ENCODE measurements at places on chromosomes 6 and 20.

- DNase-seq: no peak
Measured at GRCh38 chr20:35002426-35003210, 47.0 kb downstream of the MYH7B start.

- DNase-seq: no peak
Measured at GRCh38 chr6:4017834-4018170, 61.1 kb downstream of the FAM217A start.

DNA sequence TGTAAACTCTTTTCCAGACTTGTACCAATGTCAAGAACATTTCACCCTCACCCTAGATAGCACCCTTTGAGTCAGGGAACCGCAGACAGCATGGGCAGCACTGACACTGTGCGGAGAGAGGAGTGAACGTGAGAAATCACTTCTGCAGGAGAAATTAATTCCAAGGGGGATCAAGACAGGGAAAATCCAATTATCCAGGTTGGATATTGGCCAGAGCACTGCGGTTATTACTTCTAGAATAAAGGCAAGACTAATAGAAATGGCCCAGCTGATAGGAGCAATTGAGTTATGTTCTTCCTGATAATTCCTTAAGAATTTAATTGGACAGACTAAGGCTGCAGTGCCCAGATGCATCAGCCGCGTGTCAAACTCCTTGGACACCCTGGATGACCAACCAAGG is 179.6 kb downstream of the SMOC2 start:
- no peak for DNase-seq

DNA sequence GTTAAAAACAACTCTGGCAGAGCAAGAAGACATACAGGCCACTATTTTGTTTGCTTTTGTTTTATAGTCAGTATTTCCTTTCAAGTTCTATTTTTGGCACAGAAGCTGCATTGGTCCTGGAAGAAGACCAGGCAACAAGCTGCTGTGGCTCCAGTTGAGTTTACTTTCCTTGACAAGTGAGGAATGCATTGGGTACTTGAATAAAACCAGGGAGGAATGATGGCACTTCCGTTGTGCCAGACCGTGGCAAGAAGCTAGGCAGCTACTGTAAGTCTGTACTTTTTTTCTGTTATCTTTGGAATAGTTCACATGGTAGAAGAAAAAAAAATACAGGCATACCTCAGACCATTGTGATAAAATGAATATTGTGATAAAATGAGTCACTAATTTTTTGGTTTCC is 66.3 kb downstream of the NCOA3 start:
- no peak for DNase-seq

GRCh38 chr6:51675922-51676275 is 411.5 kb downstream of the PKHD1 start:
- no peak for DNase-seq

- peak; percentile 43 for DNase-seq
Measured at GRCh38 chr20:36149469-36149868, 5.1 kb upstream of the EPB41L1 start.

GRCh38 chr20:25485872-25486271 is 78.4 kb downstream of the GINS1 start:
- DNase-seq: no peak

DNA sequence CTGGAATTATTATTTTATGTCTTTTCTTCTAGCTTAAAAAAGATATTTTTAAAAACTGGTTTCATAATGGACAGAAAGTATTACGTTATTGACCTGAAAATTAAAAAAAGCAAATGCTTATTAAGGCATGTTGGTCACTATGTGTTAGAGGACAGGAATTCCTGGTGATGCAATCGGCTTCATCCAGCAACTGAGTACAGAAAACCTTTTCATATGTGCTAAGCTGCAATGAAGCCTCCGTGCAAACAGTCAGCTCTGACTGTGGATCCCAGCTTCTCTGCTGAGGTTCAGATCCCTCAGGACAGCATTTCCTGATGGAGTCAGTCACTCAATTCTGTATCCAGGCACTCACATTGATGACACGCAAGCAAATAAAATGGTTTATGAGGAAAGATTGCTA is 22.7 kb upstream of the BMP2 start:
- DNase-seq: no peak

DNA sequence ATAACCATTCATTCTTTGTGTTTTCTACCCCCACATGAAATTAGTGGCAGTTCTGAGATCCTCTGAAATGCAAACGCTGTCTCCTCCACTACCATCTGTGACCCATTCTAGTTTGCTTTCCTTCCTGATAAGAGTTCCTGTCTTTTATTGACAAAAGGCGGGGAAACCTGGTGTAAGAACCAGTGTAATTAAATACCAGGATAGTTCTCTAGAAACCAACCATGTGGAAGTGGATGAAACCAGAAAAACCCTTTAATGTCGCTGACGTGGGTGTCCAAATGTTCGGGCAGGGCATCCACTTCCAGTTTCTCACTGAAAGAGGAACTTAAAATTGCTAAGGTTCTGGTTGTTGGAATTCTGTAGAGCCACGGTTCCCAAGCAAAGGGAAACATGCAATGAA is 79.1 kb downstream of the TNFRSF21 start:
- DNase-seq: no peak

DNA sequence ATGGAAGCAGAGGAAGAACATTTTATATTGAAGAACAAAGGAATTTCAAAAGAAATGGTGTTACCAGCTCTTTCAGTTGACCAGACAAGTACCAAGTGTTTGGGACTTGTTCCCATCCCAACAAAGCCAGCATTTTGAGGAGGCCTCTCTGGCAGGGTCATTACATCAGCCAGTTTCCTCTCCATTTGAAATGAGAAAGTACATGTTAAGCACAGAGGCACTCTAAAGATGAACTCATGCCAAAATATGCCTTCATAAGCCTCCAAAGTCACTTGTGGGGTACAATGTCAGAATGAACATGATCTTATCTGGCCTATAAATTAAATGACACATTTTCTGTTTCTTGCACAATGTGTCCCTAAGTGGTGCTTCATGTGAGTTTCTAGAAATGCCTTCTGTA is 223.9 kb downstream of the PRL start:
- DNase-seq: peak; percentile 35

DNA sequence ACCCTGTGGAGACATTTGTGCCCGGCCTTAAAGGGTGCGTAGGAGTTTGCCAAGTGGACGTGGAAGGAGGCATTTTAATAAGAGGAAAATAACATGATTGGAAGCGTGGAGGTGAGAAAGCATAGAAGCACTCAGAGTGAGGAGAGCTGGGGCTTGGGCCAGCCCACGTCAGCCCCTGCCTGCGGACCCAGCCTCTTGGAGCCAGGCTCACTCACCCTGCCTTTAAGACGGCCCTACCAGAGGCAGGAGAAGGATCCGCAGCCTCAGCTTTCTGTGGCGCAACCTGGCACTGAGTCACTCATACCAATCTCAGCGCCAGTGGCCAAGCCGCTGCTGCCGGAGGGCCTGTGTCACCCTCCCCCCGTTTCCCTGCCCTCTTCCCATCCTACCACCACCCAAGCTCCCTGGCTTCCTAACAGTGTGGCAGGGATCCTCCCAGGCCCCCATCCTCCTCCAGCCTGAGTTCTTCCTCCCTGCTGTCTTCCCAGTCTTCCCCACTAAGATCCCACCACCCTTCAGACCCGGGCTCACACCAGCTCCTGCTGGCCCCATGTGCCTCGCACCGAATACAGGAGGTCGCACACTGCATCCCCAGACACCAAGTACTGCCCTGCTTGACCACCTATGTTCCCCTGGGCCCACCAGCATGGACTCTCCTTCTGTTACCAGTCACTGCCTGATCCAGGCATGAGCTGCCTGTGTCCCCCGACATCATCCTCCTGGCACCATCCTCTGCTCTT is 285.2 kb downstream of the UST start:
- DNase-seq: no peak

DNA sequence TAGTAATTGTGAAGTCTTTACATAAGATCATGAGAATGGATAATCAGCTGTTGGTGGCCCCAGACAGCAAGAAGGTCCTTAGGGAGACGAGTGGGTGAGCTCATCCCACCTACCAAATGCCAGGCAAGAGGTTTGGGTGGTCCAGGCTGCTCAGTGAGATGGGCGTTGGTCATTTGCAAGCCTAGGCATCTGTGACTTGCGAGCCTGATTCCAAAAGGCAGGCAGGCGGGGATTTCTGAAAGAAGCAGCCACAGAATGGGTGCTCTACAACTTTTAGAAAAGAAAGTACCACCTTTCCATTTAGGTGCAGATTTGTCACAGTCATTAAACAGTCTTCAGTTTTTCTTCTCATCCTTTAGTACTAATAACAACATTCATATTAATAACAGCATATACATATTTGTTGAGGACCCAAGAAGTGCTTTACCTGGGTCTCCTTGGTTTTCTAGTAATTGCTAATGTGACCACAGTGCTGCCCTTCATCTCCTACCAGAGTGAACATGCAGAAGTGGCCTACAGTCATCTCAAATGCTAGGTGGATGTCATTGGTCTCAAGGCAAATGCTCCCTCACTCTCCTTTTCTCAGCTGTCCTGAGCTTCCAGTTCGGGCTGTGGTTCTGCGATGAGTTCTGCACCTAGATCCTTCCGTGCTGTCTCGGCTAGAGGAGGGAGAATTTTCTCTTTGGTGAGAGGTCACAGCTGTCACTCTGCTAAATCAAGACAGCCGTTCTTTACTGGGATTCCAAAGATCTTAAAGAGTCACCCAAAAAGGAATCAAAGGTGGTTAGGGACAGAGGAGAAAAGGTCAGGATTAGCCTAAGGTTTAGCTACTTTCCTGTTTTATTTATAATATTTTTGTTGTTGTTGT is 2.7 kb downstream of the WRNIP1 start:
- no peak for DNase-seq

- DNase-seq: no peak
Measured at GRCh38 chr6:157539421-157539822, 158.4 kb downstream of the ZDHHC14 start.

DNA sequence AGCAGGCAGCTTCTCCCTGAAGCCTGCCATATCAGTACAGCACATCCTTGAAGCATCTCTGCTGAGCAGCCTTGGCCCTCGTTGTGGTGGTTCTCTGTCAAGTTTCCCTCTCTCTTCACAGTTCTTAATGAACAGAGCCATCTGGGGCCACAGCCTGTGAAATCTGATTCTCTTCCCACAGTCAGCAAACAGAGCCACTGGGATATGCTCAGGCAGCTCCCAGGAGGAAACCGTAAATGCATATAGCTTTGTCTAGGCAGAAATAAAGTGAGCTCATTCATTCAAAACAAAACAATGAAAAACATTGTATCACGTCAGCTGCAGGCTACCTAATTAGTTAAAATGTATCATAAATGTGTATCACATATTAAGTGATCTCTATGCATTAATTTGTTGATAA is 80.3 kb downstream of the TBC1D7 start:
- DNase-seq: no peak

DNA sequence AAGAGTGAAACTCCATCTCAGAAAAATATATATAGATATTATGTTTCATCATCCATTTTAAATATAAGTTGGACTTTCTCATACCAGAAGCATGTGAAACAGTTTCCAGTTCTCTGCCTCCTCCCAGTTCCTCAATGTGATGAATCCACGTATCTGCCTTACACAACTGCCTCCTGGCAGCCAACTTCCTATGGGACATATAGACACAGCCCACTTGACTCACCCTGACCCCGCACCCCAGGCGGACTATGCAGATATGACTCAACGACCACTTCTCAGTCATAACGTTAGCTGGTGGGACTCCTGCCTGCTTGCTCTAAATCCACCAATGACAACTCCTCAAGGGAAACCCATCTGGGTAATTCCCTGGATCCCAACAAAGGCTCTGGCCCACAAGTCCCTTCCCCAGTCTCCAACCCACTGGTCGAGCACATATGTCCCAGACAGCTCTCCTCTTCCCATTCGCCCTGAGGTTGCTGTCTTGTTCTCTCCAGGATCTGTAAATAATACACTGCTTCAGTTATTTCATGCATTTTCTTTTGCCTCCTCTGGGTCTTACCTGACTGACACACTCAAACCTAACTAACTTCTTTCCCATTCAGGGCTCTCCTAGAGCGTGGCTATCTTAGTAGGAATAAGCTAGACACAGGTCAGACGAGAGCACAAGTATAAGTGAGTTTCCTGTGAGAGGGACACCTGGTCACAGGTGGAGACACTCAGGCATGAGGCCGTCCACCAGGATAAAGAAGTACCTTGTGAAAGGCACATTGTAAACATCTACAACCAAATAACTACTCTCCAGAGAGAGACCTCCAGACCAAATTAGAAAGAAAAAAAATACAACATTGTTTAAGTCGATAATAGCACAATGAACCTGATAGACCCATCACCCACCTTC is 548.5 kb downstream of the CD83 start:
- DNase-seq: no peak

- no peak for DNase-seq
Measured at GRCh38 chr20:62282877-62283503, 19.8 kb upstream of the ADRM1 start.

GRCh38 chr6:170245475-170245992 is 45.3 kb downstream of the DLL1 start:
- no peak for DNase-seq

- no peak for DNase-seq
Measured at GRCh38 chr6:124956018-124956417, 6.2 kb upstream of the RNF217 start.

DNA sequence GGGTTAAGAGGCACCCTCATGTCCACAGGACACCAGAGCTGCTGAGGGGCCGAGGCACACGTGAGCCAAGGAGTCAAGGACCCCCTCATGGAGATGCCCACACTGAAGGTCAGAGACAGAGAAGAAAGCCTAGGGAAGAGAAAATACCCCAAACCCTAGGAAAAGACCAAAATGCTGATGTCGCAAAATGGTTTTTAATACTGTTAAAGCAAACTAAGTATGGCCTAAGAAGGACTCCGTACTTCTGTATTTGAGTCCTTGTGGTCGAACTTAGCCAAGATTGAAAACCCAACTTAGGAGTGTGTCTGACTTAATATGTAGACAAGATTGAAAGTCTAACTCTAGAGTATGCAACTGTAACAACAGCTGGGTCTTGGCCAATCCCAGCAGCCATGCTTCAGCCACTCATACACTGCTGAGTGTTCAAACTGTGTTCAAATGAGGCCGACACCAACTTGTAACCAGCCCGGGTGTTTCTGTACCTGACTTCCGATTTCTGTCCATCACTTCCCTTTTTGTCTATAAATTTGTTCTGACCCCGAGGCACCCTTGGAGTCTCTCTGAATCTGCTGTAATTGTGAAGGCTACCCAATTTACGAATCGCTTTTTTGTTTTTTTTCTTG is 92.6 kb upstream of the AGPAT4 start:
- DNase-seq: no peak

DNA sequence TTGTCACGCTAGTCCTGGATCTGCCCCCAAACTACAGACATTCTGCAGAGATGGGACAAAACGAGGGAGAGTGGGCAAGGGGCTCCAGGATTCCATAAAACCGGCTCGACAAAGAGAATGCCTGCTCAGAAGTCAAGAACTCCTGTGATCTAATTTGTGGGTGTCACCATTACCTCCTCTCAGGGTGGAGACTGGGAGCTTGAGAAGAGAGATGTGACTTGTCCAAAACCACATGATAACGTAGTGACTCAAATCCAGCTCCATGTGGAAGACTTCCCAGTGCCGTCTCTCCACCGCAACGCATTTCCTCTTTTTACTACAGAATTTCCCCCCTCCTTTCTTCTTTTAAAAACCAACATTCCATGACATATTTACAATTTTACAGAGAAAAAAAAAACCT is 44.3 kb downstream of the TRERF1 start:
- no peak for DNase-seq

Measured in hematopoietic multipotent progenitor cell (in vitro differentiated cells).